NCI-H446 (cell line): ENCODE measurements at places on chromosomes 13 and 19.

DNA sequence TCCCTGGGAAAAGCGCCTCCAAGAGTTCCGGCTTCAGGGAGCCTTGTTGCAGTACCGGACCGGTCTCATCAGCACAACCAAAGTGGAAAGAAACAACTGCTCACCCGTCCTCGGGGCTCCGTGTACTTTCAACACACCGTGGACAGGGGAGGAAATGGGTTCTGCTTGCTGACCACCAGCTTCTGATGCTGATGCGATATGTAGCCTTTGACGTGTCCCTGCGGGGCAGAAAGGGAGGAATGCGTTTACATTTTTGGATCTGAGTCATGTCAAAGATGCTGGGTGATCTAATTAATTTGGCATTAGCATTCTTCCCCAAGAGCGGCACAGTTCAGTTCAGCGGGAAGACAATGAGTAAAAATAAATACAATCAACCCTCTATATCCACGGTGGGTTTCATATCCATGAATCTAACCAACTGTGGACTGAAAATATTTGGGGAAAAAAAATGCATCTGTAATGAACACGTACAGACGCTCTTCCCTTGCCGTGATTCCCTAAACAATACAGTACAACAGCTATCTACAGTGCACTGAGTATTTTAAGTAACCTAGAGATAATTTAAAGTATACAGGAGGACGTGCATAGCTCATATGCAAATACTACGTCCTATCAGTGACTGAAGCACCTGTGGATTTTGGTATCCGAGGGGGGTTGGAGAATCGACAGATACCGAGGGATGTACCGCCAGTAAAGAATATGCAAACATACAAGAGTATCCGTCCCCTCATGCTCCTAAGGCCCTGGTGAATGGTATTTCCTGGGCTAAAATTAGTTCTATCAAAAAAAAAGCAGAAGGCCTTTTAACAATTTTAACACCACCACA lies 19.8 kb downstream of the PROZ start:
- no peak for DNase-seq

GRCh38 chr13:26873386-26873698 lies 112.8 kb upstream of the GPR12 start:
- DNase-seq, result no peak

DNA sequence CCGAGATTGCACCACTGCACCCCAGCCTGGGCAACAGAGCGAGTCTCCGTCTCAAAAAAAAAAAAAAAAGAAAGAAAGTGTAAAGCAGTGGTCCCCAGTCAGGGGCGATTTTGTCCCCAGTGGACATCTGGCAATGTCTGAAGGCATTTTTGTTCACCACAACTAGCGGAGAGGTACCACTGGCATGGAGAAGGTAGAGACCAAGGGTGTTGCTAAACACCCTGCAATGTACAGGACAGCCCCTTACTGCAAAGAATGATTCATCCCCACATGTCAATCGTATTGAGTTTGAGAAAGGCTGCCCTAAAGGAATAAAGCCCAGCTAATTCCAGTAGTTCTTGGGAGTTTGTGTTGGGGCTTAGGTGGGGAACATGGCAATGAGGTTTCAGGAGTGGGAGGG lies 38.7 kb downstream of the CYP4F2 start:
- DNase-seq, result no peak

GRCh38 chr19:609004-609346 lies 19.3 kb downstream of the HCN2 start:
- no peak for DNase-seq

DNA sequence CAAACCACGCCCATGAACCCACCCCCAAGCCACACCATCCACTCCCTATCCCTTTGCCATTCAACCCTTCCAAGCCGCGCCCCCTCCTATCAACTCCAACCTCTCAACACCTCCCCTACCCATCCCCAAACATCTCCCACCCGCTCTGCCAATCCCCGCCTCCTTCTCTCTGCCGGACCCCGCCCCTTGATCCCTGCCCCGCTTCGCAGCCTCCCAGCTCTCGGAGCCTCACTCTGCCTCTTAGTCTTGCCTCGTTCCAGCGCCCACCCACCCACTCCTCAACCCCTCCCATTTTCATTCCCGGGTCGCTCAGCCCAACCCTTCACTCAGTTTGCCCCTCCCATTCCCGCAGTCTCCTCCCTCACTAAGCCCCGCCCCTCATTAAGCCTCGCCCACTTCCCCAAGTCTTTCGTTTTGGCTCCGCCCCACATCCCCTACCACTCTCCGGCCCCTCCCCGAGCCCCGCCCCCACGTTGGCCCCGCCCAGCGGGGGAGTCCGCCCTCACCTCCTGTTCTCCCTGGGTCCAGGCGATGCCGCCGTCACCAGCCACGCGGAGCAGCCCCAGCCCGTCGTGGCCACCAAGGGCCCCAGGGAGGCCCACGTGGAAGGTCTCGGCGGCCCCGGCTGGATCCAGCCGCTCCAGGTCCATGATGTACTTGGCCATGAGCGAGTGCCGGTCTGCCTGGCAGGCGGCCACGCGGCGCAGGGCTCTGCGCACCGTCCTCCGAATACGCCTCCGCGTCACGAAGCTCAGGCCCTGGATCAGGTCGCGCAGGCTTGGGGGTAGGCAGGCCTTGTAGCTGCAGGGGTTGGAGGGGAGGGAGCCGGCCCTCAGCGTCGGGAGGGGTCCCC lies 5.7 kb downstream of the JAK3 start:
- peak; percentile 96 for DNase-seq

DNA sequence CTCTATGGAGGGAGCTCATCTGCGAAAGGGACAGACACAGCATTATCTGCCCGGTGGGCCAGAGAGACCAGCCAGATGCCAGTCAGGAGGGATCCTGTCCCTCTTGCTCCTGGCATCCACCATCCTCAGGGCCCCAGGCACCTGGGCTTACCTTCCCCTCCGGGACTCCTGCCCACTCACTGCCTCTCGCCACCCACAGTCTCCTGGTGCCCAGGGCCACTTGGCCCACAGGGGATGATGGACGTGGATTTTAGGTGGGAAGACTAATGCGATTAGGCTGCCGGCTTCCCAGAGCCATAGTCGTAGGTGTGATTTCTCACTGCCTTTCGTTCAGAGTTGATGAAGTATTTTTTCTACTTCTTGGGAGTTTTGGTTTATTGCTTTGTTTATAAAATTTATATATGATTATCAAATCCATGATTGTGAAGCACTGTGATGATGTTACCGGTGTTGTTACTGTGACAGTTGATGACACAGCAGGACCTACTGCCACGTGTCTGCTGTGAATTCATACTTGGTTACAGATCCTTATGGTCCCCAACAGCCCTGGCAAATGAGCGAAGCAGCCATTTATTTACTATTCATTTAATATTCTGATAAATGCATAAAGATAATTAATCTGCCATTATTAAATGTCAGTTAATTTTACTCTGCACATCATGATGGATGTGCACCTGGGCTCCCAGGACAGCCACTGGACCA lies 14.5 kb upstream of the CHAMP1 start:
- DNase-seq, result no peak

- DNase-seq, result no peak
These were observed 3.8 kb downstream of the ZNF784 start for GRCh38 chr19:55620410-55621204.

GRCh38 chr13:98930151-98930591 lies 47.7 kb downstream of the DOCK9 start:
- DNase-seq, result no peak

DNA sequence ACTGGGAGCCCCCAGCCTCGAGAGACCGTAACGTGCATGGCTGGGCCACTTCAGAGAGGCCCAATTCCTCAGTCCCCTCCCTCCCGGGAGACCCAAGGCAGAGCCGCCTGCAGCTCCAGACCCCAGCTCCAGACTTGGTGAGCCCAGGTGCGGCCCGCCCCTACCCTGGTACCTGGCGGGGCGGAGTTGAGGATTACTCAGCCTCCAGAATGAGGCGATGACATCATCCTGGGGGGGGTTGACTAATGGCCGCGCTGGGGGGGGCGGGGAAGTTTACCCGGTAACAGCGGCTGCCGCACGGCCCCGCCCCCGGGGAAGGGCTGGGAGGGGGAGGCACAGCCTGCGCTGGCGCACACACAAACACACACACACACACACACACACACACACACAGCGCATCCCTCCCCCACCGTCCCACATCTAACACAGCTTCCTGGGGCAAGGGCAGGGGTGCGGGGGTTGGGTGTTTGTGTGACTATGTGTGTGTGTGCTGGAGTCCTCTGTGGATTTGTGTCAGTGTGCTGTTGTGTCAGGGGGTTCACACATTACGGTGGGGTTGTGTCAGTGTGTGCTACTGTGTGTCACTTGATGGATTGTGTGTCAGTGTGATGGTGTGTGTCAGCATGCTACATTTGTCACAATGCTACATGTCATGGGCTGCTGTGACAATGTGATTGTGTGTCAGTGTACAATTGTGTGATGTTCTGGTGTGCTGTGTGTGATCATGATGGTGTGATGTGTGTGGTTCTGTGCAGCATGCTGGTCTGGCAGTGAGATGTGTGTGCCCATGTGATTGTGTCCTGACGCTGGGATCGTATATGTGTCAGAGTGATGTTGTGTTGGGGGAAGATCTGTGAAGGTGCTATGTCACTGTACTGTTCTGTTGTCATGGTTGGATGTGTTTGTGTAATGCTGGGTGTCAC lies 10.3 kb upstream of the BBC3 start:
- peak; percentile 61 for DNase-seq
